NCI-H1436 treated with DMSO at 0.1 percent for 48 hours (cell line): ENCODE measurements at places on chromosomes 11 and 22.

DNA sequence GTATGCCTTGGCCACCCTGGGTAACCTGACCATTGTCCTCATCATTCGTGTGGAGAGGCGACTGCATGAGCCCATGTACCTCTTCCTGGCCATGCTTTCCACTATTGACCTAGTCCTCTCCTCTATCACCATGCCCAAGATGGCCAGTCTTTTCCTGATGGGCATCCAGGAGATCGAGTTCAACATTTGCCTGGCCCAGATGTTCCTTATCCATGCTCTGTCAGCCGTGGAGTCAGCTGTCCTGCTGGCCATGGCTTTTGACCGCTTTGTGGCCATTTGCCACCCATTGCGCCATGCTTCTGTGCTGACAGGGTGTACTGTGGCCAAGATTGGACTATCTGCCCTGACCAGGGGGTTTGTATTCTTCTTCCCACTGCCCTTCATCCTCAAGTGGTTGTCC is 2.7 kb downstream of the OR51D1 start:
- no peak for DNase-seq

DNA sequence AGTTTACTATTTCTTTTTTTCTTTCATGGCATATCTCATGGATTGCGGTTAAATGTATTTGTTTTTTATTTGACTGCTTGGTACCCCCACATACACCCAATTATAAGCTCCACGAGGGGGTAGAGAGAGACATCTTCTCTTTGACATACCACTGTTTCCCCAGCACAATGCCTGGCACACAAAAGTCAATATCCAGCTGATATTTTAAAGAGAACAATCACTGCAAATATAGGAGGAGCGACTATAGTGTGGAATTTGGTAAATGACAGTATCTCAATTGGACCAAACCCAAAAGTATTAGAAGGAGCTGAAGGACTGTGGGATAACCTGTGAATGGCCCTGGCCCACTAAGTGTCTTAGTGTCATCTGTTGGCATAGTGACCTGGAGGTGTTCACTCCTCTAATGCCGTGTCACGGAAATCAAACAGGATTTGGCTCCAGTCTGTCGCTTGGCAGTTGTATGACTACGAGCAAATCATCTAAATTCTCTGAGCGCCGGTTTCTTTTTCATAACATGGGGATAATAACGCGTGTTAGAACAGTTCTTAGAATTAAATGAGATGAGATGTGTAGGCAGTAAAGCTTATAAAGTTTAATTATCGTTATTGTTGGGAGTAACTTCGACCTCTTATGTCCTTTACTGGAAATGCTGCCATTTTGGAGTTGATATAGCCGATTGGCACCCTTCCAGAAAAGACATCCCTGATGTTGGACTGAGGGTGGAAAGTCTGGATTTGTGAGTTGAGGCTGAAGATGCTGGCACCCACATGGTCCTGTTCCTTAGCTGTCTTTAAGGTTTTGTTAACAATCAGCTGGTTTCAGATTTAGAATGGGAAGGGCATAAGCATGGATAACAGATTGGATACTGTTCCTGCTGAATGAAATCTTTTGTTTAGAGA is 144.5 kb downstream of the DBX1 start:
- DNase-seq, result no peak

DNA sequence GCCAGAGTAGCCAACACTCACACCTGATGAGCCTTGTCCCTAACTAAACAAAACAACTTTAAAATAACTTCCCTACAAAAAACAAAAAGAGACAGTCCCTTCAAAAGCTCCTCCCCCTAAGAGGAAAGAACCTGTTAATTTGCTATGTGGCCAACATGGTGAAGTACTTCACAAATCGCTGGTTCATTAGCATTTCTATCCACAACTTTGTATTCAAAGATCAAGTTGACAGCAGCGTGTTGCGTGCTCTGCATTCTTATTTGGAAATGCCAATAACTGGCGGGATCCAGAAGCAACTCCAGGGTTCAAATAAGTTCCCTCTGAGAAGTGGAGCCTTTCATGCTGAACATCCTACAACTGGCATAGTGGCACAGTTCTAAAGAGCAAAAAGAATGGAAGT is 48.6 kb downstream of the CADM1 start:
- DNase-seq, result no peak

GRCh38 chr11:129331871-129332274 is 43.8 kb upstream of the BARX2 start:
- DNase-seq, result no peak

GRCh38 chr11:746289-747157 is 741 bp upstream of the TALDO1 start:
- no peak for DNase-seq

GRCh38 chr11:27085605-27086004 is 45.0 kb downstream of the BBOX1 start:
- DNase-seq, result no peak

DNA sequence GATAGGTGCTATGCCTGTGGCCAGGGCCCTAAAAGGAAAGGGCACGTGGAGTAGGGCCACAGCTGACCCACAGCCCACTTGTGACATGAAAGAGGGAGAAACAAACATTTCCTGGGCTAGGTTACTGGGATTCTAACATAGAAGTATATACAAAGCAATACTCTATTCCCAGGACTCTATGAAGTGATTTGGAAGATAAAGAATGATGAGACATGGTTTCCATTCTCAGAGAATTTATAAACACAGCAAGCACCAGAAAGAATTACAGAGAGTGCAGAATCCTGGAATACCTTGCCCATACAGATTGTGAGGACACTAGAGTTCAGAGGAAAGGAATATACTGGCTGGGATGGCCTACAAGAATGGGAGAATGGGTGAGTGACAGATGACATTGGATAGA is 86.4 kb downstream of the KIRREL3 start:
- DNase-seq, result no peak
